ENCODE measurements at places on chromosomes 5 and 9.

- DNase-seq = no peak
These were observed 512.1 kb downstream of the MAN2A1 start for GRCh38 chr5:110201791-110202190.

GRCh38 chr5:176793343-176793699, 17.0 kb upstream of the UNC5A start:
- no peak for DNase-seq

DNA sequence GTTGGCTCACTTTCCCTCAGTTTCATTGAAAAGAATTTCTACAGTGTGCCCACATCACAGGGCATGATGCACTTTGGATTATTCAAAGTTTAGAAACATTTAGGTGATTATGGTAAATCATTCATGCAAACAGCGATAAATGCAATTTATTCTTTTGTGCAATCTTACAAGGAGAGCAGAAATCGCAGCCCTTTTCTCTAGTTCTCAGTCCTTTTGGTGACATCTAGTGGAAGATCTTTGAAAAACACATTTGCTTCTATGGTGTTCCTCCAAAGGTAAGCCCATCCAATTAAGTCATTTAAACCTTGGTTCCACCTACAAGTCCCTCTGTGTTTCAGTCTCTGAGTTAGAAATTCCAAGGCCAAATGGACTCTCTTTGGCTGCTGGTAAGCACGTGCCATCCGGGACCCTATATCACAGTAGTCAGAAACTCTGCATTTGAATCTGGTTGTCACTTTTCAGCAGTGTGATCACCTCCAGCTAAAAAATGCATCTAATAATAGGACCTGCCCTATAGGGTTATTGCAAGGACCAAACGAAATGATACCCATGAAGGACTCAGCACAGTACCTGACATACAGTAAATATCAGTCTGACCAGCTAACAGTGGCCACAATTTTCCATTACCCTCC, 66.4 kb downstream of the MACROH2A1 start:
- DNase-seq = peak; percentile 24

- DNase-seq = no peak
These were observed 1272.0 kb upstream of the ACO1 start for GRCh38 chr9:31112491-31112890.

DNA sequence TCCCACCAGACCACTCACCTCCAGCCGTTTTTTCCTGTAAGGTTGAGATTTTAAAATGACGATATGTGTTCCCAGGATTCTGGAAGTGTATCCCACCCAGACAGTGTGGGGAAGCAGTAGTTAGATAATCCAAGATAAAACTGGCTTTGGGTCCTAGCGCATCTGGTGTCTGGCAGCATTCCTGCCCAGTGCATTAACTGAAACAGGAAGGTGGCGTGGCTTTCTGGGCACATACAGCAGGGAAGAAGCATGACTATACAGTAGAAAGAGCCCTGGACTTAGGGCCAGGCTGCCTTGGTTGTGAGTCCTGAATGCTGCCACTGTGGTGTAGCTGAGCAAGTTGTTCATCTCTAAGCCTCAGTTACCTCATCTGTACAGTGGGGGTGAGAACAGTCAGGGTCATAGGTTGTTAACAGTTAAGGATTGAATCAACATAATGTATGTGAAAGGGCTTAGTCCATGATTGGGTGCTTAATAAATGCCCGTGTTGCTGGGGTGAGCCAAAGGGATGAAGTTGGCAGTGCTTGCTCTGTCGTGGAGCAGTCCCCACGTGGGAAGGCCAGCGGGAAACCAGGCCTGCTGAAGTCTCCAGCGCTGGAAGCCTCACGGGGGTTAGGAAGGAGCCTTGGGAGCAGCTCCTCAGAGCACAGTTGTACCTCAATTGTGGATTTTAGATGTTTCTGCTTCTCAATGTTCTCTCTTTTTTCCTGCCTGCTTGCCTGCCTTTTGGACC, 18.0 kb downstream of the CLTA start:
- no peak for DNase-seq

DNA sequence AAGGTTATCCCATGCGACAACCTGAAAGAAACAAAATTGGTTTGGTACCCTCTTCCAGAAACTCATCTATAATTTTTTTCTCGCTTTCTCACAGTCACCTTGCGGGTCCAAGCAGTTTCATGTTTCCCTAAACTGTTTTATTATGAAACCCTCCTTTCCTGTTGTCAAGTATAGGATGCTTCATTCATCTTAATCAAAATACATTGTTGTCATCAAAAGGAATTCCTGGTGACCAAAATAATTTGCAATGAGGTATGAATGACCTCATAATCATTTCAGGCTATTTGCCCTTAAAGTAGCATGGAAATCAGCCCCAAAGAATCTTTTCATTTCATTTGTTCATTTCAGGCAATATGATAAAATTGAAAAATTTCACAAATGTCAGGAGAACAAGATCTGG, 503.0 kb downstream of the SPATA31D1 start:
- DNase-seq = no peak

- DNase-seq = no peak
These were observed 370.2 kb downstream of the MTRR start for GRCh38 chr5:8239198-8239597.

DNA sequence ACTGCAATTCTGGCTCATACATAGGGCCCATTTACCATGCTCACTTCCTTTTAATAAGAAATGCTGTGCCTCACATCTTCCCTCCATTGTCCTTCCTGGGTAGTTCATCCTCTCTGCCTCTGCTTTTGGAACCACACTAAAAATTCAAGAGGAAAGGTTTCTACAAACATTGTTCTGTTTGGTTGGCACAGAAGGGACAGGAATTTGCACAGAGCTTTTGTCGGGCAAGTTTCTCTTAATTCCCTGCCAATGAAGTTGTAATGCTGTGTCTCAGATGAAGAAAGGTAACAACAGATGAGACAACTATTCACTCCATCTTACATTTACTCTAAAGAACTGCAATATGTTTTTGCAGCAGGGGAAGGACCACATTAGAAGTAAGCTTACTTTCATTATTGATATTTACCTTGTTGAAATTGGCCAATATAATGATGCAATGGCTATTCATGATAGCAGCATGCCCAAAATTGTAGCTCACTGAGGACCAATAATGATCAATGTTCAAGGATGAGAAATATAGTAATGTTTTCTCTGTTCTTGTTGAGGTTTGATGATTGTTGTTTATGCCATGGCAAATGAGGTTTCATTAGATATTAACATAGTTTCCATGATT, 82.5 kb upstream of the HMHB1 start:
- DNase-seq = no peak
